ENCODE measurements at places on chromosomes 11 and 22.
A peak's percentile ranks its signal among the peaks of the same experiment; 100 is the strongest.

DNA sequence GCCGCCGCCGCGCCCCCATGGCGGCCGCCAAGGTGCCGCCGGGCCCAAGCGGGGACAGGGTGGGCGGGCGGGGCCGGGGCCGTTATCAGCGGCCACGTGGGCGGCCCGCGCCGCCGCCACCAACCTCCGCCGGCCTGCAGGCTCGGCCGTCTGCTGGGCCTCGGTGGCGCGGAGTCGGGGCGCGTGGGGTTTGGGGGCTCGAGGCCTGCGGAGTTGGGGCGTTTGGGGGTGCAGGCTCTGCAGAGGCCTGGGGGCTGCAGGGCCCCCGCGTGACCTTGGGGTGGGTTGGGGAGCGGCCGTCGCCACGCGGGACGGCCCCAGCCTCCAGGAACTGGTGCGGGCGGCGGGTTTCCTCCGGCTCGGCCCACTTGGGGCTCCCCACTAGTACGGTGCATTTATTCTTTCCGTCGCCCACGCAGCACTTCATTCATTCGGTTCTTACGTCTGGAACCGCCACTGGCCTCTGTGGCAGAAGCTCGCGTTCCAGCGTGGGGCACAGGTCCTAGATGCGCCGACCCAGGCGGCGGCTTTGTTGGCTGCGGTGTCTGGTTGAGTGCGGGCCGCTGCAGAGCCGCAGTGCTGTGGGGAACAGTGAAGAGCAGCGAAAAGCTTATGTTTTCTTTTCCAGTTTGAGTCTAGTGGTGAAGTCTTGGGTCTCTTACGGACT is 740 bp upstream of the TRMT2A start:
- H3K27me3 ChIP-seq = no peaks in the 10 kb centered on the region
- H3K36me3 ChIP-seq = peaks cover 25% of the 10 kb centered on the region
- peak overlapping the region; percentile 85 for H3K4me3 ChIP-seq
- H3K4me1 ChIP-seq = peaks cover 10% of the 10 kb centered on the region
- peak; percentile 30 for DNase-seq

DNA sequence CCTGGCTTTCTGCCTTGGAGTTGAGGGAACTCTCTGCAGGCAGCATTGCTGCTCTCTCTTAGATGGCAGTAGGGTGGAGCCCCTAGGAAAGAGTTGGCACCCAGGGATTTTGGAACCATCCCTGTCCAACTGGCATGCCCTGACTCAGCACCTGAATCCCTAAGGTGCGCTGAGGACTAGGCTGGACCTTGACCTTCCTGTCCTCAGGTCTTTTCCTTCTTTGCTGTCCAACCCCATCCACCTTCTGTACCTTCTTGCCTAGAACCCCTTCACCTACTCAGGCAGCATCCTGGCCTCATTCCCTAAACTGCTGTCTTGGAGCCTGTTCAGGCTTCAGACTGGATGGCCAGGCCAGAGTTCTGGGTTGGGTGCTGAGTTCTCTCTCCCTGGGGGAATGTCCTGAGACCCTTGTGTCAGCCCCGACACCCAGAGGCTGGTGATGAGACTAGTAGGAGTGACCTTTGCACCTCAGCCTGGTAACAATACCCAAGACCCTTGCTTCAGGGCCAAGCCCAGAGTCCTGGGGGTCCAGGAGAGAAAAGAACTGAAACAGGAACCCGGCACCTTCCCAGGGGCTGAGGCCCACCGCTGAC is 2.5 kb upstream of the POLD4 start:
- no peak for DNase-seq
- no peak overlapping the region for H3K4me3 ChIP-seq
- no peaks in the 10 kb centered on the region for H3K27me3 ChIP-seq
- peaks cover 10% of the 10 kb centered on the region for H3K4me1 ChIP-seq
- no peaks in the 10 kb centered on the region for H3K36me3 ChIP-seq

GRCh38 chr11:1015826-1016545 is 20.5 kb downstream of the MUC6 start:
- H3K36me3 ChIP-seq = peaks cover 3% of the 10 kb centered on the region
- DNase-seq = no peak
- H3K27ac ChIP-seq = no peak overlapping the region
- no peak overlapping the region for H3K4me3 ChIP-seq

GRCh38 chr11:126914941-126915340 is 85.6 kb downstream of the KIRREL3 start:
- H3K27ac ChIP-seq = no peak overlapping the region
- no peaks in the 10 kb centered on the region for H3K36me3 ChIP-seq

- no peaks in the 10 kb centered on the region for H3K4me1 ChIP-seq
- H3K27ac ChIP-seq = no peak overlapping the region
- H3K27me3 ChIP-seq = peaks cover 3% of the 10 kb centered on the region
- no peak for DNase-seq
Observed at GRCh38 chr11:20310596-20311394, 52.7 kb upstream of the HTATIP2 start.

- H3K27me3 ChIP-seq = peaks cover 100% of the 10 kb centered on the region
- peak; percentile 22 for DNase-seq
- H3K36me3 ChIP-seq = no peaks in the 10 kb centered on the region
- no peak overlapping the region for H3K27ac ChIP-seq
- peak overlapping the region; percentile 40 for H3K4me3 ChIP-seq
- no peaks in the 10 kb centered on the region for H3K4me1 ChIP-seq
Observed at GRCh38 chr11:101127197-101127698, 2.4 kb downstream of the PGR start.

DNA sequence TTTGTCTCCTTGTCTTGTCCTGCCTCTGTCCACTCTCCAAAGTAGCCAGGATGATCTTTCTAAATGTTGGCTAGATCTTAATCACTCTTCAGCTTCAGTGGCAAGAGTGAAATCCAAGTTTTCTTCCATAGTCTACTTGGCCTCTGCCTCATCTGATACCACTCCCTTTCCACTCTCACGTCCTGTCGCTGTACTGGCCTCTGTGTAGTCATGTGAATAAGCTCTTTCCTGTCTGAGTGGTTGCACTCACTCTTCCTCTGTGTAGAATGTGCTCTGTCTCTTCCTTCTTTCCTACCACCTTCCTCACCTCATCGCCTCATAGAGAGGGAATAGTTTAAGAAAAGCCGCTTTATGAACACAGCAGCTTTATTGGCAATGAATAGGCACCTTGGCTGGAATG is 86.5 kb downstream of the WNT11 start:
- peaks cover 70% of the 10 kb centered on the region for H3K4me1 ChIP-seq
- no peak overlapping the region for H3K4me3 ChIP-seq
- H3K36me3 ChIP-seq = no peaks in the 10 kb centered on the region
- no peak for DNase-seq

DNA sequence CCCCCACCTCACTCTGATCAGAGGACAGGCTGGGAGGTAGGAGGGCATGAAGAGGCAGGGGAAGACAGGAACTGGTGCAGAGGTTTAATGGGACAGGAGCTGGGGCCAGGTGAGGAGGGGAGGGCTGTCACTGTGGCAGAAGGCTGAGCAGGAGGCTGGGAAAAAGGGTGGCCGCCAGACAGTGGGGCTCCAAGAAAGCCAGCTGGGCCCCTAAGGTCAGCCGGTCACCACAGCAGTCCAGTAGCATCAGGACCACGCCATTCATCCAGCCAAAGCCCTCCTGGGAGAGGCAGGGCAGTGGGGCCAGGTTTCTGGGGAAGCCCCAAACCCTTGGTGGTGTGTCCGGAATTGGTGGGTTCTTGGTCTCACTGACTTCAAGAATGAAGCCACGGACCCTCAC is 8.5 kb upstream of the TREH start:
- no peaks in the 10 kb centered on the region for H3K4me1 ChIP-seq
- H3K27ac ChIP-seq = no peak overlapping the region
- no peaks in the 10 kb centered on the region for H3K27me3 ChIP-seq
- H3K4me3 ChIP-seq = no peak overlapping the region
- no peaks in the 10 kb centered on the region for H3K36me3 ChIP-seq

DNA sequence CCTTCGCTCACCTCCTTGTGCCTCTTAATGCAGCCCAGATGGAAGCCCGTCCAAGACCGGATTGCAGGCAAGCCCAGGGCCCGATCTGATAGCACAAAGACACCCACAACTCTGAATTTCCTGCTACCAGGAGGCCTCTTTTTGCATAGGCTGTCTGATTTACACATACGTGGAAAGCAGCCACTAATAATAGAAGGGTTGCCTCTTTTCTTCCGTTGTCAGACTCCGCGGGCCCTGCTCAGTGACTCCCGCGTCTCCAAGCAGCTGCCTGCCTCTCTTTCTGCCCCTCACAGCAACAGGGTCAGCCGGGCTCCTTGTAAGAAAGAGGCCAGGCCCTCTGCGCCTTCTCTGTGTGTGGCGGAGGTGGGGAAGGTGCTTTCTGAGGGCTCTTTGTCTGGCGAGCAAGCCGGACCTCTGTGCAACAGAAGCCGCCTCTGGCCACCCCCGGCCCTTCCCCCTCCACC is 26.7 kb downstream of the FLI1 start:
- H3K27me3 ChIP-seq = peaks cover 69% of the 10 kb centered on the region
- peak; percentile 12 for DNase-seq
- H3K4me1 ChIP-seq = peaks cover 15% of the 10 kb centered on the region
- no peak overlapping the region for H3K4me3 ChIP-seq
- no peaks in the 10 kb centered on the region for H3K36me3 ChIP-seq
- no peak overlapping the region for H3K27ac ChIP-seq

DNA sequence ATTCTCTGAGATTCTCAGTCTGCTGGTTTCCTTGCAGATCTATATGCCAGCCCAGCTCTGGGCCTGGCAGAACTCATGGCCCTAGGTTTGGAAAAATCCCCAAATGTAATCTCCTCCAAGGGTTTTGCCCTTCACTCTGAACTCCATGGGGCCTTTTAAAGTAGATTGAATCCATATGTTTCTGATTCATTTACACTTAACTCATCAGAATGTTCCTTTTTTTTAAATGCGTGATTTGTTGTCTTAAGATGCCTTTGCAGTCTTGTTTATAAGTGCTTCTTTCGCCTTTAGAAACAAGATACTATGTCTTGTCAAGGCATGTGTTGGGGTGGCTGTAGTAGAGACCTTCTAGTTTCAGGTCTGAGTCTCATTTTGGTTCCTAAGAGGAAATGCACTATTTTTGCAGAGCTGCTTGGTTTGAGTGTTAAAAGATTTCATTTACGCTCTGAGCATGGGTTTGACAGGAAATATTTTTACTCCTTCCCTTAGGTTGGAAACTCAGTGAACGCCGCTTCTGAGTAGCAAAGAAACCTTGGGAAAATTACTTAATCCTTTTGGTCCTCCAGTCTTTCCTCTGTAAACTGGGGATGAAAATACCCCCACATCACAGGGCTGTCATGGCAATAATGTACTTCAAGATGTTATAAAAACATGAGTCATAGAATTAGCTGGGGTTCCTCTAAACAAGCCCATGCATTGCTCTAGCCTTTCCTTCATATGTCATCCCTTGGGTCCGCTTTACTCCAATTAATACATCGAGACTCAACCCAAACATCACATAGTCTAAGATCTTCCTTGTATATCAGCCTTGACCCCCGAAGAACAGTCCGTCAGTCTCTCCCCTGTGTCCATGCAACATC is 83.5 kb downstream of the SNX19 start:
- no peak overlapping the region for H3K4me3 ChIP-seq
- H3K36me3 ChIP-seq = no peaks in the 10 kb centered on the region
- DNase-seq = no peak
- no peaks in the 10 kb centered on the region for H3K4me1 ChIP-seq
- no peaks in the 10 kb centered on the region for H3K27me3 ChIP-seq
- H3K27ac ChIP-seq = no peak overlapping the region

DNA sequence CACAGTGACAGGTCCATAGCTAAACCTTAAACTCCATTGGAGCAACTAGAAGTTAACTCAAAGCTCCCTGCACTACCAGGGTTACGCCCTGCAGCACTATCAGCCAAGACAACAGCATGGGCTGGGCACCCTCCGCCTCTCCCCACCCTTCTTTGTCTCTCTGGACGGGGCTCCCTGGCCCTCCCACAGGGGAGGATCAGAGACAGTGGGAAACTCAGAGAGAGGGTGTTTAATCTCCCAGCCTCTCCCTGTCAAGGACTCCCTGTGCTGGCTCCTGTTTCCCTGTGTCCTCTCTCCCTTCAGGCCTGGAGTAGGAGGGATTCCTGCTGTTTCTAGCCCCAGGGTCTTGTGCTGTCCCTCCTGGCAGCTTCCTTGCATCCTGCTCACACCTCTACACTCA is 56.9 kb upstream of the CSNK2A3 start:
- H3K4me1 ChIP-seq = peaks cover 15% of the 10 kb centered on the region
- H3K36me3 ChIP-seq = no peaks in the 10 kb centered on the region
- no peak overlapping the region for H3K4me3 ChIP-seq
- H3K27ac ChIP-seq = no peak overlapping the region

- no peak overlapping the region for H3K4me3 ChIP-seq
- H3K4me1 ChIP-seq = peaks cover 12% of the 10 kb centered on the region
- no peaks in the 10 kb centered on the region for H3K27me3 ChIP-seq
- H3K36me3 ChIP-seq = no peaks in the 10 kb centered on the region
- no peak overlapping the region for H3K27ac ChIP-seq
- DNase-seq = no peak
Observed at GRCh38 chr11:8831861-8832260, 79.1 kb upstream of the AKIP1 start.

DNA sequence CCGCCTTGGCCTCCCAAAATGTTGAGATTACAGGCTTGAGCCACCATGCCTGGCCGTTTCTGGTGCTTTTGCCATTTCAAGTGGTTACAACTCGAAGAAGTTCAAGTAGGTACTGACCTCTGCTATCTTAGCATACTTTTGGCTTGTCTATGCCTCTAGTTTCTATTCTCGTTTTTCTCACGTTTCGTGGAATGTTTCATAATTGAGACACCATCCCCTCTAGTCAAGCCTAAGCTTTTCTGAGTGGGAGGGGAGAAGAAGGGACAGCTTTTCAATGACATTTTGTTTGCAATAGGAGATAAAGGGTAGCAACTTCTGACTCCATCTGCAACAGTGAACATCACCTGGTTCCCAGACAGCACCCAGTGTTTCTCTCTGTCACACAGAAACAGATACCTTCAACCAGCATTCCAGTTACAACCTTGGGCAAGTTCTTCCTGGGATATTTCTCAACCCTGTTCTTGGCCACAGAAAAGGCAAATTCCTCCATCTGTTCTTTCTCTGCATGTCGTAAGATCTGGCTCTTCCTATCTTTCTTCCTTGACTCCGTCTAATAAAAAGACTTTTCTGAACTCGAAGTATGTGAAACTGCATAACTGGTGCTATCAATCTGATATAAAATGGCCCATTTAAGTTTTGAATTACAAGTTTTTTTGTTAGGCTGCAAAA is 25.5 kb downstream of the DDI1 start:
- H3K4me3 ChIP-seq = no peak overlapping the region
- no peak overlapping the region for H3K27ac ChIP-seq
- no peaks in the 10 kb centered on the region for H3K36me3 ChIP-seq
- H3K4me1 ChIP-seq = no peaks in the 10 kb centered on the region
- no peaks in the 10 kb centered on the region for H3K27me3 ChIP-seq
- DNase-seq = no peak

GRCh38 chr11:15865212-15865987 is 490.9 kb downstream of the SOX6 start:
- H3K27ac ChIP-seq = no peak overlapping the region
- no peaks in the 10 kb centered on the region for H3K36me3 ChIP-seq
- no peak for DNase-seq
- peaks cover 17% of the 10 kb centered on the region for H3K4me1 ChIP-seq

All from cardiac muscle cell (in vitro differentiated cells and primary cell).